Neuronal stem cell (in vitro differentiated cells): ENCODE measurements at places on chromosomes 1 and 21.

GRCh38 chr1:234586304-234586703 lies 23.7 kb downstream of the IRF2BP2 start:
- DNase-seq, result no peak

DNA sequence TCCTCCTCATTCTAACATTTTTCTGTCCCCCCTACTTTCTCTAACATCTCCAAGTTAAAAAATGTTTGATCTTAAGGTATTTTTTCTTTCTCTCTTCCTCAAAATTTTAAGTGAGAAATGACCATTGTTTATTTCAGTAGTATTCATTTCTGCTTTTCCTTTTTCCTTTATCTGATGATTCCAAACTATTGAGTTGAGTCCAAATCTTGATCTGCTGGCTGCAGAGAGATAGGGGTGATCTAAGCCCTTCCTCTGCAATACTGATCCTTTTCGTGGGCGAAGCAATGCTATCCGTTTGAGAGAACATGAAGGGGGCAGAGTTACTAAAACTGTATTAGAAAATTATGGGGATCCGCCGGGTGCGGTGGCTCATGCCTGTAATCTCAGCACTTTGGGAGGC lies 516 bp upstream of the NMNAT2 start:
- no peak for DNase-seq

DNA sequence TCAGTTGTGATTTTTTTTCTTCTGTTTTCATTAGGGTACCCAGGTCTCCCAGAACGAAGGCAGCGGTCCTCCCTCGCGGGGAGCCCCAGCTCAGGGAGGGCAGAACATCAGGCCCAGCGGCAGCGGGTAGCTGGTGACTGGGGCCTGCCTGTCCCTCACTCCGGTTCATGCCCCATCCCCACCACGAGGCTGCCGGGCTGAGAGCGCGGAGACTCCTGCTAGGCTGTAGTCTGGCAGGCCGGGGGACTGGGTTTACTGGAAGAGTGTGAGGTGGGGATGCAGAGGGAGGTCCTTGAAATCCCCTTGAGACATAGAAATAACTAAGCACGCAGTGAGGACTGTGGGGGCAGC lies 10.5 kb downstream of the BRINP2 start:
- DNase-seq, result no peak

- no peak for DNase-seq
These were observed 647.5 kb upstream of the CHRM3 start for GRCh38 chr1:238738892-238739291.

DNA sequence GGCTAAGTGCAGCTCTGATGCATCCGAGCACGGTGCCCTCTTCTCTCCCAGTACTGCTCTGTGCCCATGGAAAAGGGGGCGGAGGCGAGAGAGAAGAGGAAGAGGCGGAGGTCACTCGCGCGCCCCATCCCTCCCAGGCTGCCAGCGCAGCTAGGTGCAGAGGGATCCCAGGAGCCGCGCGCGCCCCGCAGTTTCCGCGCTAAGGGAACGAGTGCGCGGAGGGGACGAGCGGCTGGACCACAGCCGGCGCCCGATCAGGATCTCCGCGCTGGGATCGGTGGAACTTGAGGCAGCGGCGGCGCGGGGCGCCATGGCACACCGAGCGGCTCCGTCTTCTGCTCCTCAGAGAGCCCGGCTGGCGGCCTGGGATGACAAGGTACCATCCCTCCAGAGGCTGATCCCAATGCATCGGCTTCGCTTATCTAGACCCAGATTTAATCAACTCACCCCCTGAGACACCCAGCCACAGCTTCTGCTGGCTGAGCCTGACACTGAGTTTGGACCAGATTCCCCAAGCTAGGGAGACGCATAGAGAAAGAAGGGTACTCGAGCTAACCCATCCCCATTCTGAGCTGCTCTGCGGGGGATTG lies at the start of gene PTGFR:
TSS of gene PTGFR (plus strand) at position 114 of the 590 bp plus-strand sequence. CDS start 1,770 bp downstream, outside the sequence.
- peak; percentile 38 for DNase-seq

DNA sequence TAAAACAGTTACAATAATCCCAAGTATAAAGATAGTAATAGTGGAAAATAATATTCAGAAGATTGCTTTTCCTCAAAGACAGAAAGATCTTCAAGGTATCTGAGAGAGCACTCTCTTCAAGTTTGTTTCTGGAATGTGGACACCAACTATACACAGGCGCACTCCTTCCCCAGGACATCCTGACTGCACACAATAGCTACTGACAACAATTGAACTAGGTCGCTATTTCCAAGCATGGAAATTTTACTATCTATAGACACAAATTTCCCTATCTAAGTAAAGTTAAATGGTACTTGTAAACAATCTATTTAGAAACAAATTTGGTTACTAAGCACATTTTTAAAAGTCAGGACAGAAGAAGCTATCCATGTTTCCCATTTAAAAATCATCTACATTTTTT lies 19.1 kb downstream of the ARHGAP29 start:
- no peak for DNase-seq

DNA sequence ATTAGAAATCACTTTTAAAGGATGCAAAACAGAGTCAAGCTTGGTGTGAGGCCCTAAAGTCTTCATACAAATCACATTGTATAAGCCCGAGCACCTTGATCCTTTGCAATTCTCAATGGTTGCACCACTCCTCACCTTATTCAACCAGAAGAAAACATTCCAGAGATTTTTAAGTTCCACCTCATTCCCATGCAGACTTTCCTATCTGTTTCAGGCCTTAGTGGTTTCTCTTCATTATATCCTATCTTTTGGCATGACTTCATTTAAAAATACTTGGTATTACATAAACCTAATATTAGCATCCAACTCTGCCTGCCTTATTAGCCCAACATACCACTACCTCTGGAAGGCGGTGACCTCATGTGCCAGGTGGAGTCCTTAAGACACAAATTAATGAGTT lies 9.3 kb upstream of the GREM2 start:
- no peak for DNase-seq

DNA sequence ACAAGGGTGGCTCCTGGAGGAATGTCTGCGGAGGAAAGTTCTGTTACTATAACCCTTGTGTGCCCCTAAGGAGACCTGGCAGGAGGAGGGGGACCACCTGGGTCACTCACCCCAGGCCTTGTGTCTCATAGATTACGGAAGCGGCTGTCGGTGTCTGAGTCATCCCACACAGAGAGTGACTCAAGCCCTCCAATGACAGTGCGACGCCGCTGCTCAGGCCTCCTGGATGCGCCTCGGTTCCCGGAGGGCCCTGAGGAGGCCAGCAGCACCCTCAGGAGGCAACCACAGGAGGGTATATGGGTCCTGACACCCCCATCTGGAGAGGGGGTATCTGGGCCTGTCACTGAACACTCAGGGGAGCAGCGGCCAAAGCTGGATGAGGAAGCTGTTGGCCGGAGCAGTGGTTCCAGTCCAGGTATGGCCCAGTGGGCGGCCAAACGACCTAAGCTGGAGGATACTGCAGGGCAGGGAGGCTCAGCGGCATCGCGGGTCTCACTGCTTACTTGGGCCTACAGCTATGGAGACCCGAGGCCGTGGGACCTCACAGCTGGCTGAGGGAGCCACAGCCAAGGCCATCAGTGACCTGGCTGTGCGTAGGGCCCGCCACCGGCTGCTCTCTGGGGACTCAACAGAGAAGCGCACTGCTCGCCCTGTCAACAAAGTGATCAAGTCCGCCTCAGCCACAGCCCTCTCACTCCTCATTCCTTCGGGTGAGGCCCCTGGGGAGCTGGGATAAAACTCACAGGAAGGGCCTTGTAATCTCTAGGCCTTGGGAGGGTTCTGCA lies 101.4 kb downstream of the PIK3R3 start:
- no peak for DNase-seq

GRCh38 chr1:24351247-24351646 lies 32.1 kb downstream of the GRHL3 start:
- no peak for DNase-seq

- no peak for DNase-seq
These were observed 42.5 kb downstream of the SLC9C2 start for GRCh38 chr1:173560285-173560880.

- DNase-seq, result peak; percentile 59
These were observed 2.2 kb upstream of the NEGR1 start for GRCh38 chr1:72284348-72285073.

GRCh38 chr1:27577504-27578188 lies 26.3 kb downstream of the AHDC1 start:
- no peak for DNase-seq

- DNase-seq, result no peak
These were observed 6.7 kb upstream of the PTGER3 start for GRCh38 chr1:71054281-71054731.

DNA sequence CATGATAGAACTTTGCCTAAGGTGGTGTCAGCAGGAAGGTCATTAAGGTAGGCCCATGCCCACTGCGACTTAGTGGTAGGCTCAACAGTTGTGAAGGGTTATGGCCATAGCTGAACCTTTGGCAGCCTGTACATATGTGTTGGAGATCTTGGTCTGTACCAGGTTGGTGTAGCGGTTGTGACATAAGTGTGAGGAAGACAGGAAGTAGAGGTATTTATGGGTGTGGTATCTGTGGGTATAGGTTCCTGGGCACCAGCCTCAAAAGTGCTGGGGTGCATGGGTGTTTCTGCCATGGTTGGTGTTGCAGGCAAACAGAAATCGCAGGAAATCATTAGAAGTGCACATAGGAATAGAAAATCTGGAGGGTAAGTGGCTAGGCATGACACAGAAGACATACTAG lies 18.6 kb upstream of the LRIF1 start:
- DNase-seq, result no peak

- DNase-seq, result no peak
These were observed 54.6 kb upstream of the NCAM2 start for GRCh38 chr21:20943561-20943997.

DNA sequence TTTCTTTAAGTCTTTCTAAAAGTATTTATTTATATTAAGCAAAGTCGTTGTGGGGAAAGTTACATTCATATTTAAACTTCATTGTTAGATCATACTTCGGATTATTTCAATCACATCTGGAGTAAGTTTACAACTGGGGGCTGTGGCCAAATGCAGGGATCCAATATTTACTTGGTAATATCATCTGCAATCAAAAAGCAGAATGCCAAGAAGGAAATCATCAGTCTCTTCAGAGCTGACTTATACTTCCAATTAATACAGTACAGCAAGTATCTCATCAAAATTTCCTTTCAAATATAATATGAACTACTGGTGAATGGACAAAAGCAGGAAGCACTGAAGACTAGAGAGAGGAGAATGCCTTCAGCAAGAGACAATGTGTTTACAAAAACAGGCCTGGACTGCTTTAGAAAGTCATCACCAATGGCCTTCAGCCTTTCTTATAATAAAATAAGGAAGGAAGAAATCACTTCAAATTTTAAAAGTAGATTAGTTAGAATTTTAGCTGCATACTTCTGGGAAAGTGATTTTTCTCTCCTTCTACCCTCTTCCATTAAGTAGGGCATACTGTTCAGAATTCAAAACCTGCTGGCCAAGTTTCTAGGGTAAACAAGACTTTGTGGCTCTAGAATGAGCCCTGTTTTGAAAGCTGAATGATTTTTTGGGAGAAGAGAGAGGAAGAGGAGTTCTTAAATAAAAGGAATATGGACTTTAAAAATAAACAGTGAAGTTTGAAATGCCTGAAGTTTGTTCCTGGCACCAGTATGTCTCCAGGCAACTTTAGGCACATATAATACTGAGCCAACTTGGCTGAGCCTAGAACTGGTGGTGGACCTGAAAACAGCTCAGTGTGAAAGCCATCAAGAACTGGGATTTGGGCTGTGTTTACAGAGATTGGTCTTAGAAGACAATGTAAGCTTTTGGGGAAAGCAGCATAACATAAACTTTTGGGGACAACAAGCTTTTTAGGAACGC lies 22.2 kb upstream of the MYOC start:
- no peak for DNase-seq

DNA sequence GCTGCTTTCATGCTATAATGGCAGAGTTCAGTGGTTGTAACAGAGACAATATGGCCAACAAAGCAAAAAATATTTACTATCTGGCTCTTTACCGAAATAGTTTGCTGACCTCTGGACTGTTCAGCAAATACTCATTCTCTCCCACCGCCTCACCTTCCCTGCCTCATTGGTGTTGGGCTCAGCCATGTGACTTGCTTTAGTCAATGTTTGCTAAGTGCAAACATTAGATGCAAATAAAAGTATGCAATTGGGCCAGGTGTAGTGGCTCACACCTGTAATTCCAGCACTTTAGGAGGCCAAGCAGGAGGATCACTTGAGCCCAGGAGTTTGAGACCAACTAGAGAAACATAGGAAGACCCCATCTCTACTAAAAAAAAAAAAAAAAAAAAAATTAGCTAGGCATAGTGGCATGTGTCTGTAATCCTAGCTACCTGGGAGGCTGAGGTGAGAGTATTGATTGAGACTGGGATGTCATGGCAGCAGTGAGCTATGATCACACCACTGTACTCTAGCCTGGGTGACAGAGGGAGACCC lies 55.1 kb downstream of the RPL5 start:
- DNase-seq, result no peak

- DNase-seq, result peak; percentile 50
These were observed 614 bp upstream of the CACNA1E start for GRCh38 chr1:181482521-181483284.

- DNase-seq, result peak; percentile 59
These were observed 276.3 kb upstream of the GREM2 start for GRCh38 chr1:240888039-240888786.

DNA sequence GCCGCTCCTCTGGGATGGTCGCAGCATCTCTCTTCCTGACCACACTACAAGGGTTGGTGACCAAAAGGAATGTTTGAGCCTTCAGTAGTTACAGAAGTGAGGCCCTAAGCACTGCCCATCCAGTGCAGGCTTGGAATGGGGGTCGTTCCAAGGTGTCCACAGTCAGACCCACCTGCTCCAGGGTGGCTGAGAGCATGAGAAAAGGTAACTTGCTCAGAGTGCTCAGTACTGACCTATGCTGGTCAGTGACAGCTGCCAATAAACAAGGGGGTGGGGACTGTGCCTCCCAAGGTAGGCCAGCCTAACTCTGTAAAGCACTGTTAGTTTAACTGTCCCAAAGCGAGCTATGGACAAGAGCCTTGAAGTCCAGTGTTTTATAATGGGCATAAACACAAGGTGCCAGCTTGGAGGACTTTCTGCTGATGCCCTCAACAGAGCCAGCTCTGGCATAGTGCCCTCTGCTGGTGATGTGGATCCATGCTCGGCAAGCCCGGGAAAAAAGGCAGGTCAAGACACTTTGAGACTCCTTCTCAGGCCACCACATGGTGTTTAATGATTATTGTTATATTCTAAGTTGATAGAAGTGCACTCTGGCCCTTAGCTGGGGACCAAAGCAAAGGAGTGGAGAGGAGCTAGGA lies 78.1 kb upstream of the DNAH14 start:
- DNase-seq, result peak; percentile 38

DNA sequence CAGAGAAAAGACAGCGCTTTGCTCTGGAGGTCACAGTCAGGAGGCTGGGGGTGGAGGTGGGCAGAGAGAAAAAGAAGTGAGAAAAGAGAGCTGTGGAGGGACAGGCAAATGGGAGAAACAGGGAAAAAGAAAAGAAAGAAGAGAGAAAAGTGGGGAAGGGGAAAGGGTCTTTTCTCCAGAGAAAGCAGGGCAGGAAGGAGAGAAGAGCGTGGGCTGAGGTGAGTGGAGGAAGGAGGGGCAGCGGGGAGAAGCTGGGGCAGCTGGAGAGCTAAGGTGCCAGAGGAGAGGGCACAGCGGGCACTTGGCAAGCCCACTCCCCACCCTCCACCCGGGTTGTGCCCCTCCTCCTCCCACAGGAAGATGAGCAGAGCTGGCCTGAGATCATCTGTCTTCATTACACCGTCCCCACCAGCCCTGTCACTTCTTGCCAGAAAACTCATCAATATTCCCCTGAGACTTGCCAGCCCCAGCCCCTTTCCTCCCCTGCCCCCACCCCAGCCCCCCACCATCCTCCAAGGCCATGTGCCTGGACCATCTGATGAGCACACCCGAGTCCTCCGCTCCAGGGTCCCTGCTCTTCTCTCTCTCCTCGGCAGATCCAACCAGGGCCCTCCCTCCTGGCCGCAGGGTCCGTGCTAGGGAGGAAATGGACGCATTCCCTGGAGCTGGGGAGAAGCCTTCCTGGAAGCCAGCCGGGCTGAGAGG lies 17.0 kb upstream of the BLACAT1 start:
- no peak for DNase-seq
